ENCODE measurements at places on chromosomes 7 and 10.

GRCh38 chr7:134678115-134678514 lies 31.5 kb downstream of the BPGM start:
- H3K4me1 ChIP-seq: no peaks in the 10 kb centered on the region
- peaks cover 23% of the 10 kb centered on the region for H3K36me3 ChIP-seq
- H3K27ac ChIP-seq: no peak overlapping the region

- H3K36me3 ChIP-seq: no peaks in the 10 kb centered on the region
- H3K4me1 ChIP-seq: peaks cover 7% of the 10 kb centered on the region
- H3K4me3 ChIP-seq: no peak overlapping the region
- H3K27ac ChIP-seq: no peak overlapping the region
- no peak for DNase-seq
Observed at GRCh38 chr7:43458330-43459018, 124.4 kb upstream of the STK17A start.

DNA sequence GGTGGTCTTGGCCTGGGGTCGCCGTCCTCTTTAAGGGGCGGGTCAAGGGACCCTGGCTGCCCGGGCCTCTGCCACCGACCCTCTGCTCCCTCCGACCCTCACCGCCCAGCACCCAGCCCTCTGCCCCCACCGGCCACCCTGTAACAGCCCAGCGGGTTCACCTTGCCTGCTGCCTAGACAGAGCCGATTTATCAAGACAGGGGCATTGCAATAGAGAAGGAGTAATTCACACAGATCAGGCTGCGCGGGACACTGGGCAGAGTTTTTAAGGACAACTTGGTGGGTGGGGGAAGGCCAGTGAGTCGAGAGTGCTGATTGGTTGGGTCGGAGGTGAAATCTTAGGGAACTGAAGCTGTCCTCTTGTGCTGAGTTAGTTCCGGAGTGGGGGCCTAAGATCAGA lies 779 bp upstream of the ADCK2 start:
- no peaks in the 10 kb centered on the region for H3K27me3 ChIP-seq
- H3K36me3 ChIP-seq: no peaks in the 10 kb centered on the region
- DNase-seq: no peak

DNA sequence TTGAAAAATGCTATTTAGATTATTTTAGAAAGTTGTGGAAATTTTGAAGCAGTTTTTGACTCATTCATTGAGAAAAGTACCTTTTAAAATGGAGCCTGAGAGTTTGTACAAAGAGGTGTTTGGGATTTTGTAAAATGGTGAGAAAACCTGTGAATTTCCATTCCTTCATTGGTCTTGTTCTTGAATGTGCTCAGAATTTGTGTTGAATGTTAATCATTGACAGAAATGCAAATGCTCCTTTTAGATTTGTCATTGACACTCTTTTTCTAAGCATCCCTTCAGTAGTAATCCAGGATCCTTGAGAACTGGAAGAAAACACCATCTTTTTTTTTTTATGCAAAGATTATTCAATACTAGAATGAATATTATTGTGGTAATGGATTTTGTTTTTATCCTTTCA lies 74.8 kb downstream of the LCOR start:
- no peaks in the 10 kb centered on the region for H3K36me3 ChIP-seq
- H3K4me3 ChIP-seq: no peak overlapping the region
- H3K4me1 ChIP-seq: peaks cover 57% of the 10 kb centered on the region
- H3K27me3 ChIP-seq: no peaks in the 10 kb centered on the region
- no peak for DNase-seq

GRCh38 chr10:15898046-15898445 lies 37.7 kb upstream of the MINDY3 start:
- H3K27me3 ChIP-seq: peaks cover 4% of the 10 kb centered on the region
- no peak overlapping the region for H3K4me3 ChIP-seq
- no peak for DNase-seq
- H3K4me1 ChIP-seq: no peaks in the 10 kb centered on the region

DNA sequence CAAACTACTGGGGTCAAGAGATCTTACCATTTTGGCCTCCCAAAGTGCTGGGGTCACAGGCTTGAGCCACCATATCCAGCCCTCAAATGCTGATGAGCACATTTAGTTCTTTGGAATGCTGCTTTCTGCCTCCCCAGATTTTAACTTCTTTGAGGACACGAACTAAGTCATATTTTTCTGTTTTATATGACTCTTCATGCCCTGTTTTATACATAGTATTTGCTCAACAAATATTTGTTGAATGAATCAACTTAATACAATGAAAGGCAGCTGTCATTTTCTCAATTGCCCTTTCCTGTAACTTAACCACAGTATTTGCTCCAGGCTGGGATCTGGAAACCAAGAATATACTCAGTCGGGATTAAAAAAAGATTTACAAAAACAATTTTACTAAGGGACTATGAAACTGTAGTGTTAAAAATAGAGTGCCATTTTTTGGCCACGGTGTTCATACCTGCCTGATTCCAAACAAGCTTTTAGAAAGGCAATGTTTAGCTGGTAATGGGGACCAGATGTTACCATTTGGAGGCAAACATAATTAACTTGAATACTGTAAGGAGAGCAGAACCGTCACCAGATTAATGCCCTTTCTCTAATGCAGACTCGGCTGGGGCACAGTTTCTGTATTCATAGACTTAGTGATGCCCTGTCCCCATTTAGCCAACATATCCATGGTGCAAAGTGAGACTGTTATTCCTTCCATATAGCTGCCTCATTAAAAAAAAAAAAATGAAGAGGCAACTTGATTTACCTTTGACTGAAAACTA lies 117.6 kb downstream of the NRP1 start:
- no peaks in the 10 kb centered on the region for H3K27me3 ChIP-seq
- peaks cover 56% of the 10 kb centered on the region for H3K4me1 ChIP-seq
- DNase-seq: no peak
- peak overlapping the region; percentile 57 for H3K27ac ChIP-seq

DNA sequence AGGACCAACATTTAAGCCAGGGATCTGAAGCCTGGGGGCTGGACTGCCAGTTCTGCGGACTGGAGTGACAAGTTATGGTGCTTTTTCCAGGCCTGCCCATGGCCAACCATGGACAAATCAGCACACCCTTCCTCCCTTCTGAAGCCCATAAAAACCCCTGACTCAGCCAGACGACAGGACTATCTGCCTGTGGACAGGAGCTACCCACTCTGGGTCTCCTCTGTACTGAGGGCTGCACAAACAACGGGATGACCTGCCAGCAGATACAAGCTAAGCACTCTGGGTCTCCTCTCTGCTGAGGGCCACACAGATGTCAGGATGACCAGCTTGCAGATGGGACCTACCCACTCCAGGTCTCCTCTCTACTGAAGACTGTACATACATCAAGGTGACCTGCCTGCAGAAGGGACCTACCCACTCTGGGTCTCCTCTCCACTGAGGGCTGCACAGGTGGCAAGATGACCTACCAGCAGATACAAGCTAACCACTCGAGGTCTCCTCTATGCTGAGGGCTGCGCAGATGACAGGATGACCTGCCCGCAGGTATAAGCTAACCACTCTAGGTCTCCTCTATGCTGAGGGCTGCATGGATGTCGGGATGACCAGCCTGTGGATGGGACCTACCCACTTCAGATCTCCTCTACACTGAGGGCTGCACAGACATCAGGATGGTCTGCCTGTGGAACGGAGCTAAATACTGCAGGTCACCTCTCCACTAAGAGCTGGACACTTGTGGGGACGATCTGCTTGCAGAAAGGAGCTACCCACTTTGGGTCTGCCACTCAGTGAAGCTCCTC lies 110.1 kb upstream of the GPR22 start:
- no peak overlapping the region for H3K27ac ChIP-seq
- no peaks in the 10 kb centered on the region for H3K27me3 ChIP-seq
- H3K4me1 ChIP-seq: no peaks in the 10 kb centered on the region
- no peaks in the 10 kb centered on the region for H3K36me3 ChIP-seq

DNA sequence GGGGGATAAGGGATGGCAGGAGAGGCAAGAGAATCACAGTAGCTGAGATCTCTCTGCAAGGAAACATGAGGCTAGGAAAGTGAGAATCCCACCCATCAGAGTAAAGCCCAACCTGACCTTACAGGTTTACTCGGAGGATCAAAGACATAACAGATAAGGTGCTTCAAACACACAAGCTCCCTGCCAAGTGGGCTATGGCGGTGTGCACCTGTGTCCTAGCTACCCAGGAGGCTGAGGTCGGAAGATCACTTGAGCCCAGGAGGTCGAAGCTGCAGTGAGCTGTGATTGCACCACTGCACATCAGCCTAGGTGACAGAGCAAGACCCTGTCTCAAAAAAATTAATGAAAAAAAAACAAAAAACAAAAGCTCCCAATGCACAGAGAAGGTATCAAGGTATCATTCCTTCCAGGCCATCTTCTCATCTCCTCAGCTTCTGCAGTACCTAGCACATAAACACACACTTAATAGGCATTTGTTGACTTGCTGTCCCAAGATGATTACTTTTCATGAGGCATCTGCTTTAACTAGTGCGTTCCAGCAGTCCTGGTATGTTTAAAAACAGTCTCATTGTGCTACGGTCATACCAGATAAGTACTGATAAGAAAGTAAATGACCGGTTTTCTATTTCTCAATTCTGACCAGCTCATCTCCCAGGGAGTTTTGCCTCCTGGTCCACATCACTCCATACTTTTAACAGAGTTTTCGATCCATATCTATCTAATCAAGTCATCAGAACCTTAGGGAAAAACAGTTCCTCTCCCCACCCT lies 13.3 kb downstream of the GNA12 start:
- H3K27ac ChIP-seq: no peak overlapping the region
- no peaks in the 10 kb centered on the region for H3K27me3 ChIP-seq
- no peak for DNase-seq
- peaks cover 16% of the 10 kb centered on the region for H3K36me3 ChIP-seq
- peaks cover 3% of the 10 kb centered on the region for H3K4me1 ChIP-seq

DNA sequence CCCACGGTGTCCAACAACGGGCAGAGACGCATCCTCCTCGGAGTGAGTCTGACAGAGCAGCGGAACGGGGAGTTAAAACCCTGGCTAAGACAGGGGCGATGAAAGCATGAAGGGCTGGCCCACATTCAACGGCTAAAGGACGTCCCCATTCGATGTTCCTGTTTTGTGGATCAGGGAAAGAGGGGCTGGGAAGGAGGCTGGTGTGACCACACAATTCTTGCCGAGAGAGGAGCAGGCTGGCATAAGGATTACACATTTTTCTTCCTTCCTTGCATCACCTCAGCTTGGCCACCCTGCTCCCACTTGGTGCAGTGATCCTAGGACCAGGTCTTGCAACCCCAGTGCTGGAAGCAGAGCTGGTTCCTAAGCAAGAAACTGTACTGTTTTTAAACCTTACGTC lies 67.7 kb downstream of the GNA12 start:
- H3K27me3 ChIP-seq: no peaks in the 10 kb centered on the region
- H3K36me3 ChIP-seq: peaks cover 11% of the 10 kb centered on the region
- DNase-seq: no peak
- no peaks in the 10 kb centered on the region for H3K4me1 ChIP-seq
- H3K27ac ChIP-seq: no peak overlapping the region

DNA sequence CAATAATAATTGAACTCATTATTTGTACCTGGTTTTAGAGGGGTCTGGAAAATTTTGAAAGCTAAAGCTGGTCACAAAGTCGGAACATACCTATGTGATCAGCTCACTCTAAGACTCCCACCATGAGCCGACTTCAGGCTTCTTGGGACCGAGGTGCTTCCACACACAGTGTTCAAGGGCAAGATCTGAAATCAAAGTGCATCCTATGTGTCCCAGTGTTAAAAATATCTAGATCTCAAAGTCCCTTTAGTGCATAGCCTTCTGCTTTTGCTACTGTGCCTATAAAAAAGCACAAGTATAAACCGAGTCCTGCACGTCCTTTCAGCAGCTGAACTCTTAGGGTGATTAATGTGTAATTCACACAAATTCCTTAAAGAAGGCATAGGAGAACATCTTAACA lies 43.5 kb upstream of the FXYD4 start:
- peaks cover under 1% of the 10 kb centered on the region for H3K4me1 ChIP-seq
- H3K27ac ChIP-seq: no peak overlapping the region
- no peaks in the 10 kb centered on the region for H3K36me3 ChIP-seq
- no peak overlapping the region for H3K4me3 ChIP-seq
- H3K27me3 ChIP-seq: no peaks in the 10 kb centered on the region

GRCh38 chr7:157928808-157929425 lies 592.1 kb downstream of the DNAJB6 start:
- no peak overlapping the region for H3K4me3 ChIP-seq
- no peaks in the 10 kb centered on the region for H3K4me1 ChIP-seq
- no peak for DNase-seq
- no peak overlapping the region for H3K27ac ChIP-seq
- no peaks in the 10 kb centered on the region for H3K36me3 ChIP-seq

GRCh38 chr10:43120116-43120928 lies 17.9 kb upstream of the CSGALNACT2 start:
- no peaks in the 10 kb centered on the region for H3K36me3 ChIP-seq
- DNase-seq: no peak
- no peaks in the 10 kb centered on the region for H3K27me3 ChIP-seq
- peaks cover 23% of the 10 kb centered on the region for H3K4me1 ChIP-seq
- H3K4me3 ChIP-seq: no peak overlapping the region

- no peaks in the 10 kb centered on the region for H3K4me1 ChIP-seq
- DNase-seq: no peak
- H3K4me3 ChIP-seq: no peak overlapping the region
Observed at GRCh38 chr10:56449770-56450169, 88.7 kb upstream of the ZWINT start.

DNA sequence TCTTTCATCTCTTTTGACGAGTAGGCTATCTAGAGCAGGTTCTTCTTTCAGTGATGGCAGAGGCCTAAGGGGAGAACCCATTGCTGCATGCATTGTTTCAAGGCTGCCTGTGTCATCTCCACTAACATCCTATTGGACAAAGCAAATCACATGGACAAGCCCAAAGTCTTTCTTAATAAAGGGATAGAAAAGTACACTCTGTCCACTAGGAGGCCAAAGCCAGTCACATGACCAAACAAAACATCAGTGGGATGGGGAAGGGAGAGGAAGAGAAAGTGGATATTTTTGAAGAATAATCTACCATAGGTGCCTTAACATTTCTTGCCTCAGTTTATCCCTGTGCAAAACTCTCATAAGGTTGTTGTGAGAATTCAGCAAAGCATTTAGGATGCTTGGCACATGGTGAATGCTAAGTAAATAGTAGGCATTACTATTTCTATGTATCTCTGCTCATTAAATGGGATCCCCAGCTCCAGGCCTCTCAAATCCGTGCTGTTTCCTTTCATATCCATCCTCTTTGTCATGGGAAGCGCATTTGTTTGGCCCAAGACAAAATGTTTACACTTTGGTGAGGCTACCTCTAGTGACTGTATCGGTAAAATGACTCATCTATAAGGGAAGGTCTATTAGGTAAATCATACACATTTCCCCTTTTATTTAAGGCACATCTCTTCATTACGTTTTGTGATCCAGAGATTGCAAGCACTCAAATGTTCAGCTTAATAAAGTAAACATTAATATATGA lies 16.7 kb upstream of the CADPS2 start:
- no peak overlapping the region for H3K27ac ChIP-seq
- H3K4me1 ChIP-seq: no peaks in the 10 kb centered on the region
- DNase-seq: no peak
- H3K36me3 ChIP-seq: no peaks in the 10 kb centered on the region
- no peak overlapping the region for H3K4me3 ChIP-seq
- H3K27me3 ChIP-seq: no peaks in the 10 kb centered on the region

DNA sequence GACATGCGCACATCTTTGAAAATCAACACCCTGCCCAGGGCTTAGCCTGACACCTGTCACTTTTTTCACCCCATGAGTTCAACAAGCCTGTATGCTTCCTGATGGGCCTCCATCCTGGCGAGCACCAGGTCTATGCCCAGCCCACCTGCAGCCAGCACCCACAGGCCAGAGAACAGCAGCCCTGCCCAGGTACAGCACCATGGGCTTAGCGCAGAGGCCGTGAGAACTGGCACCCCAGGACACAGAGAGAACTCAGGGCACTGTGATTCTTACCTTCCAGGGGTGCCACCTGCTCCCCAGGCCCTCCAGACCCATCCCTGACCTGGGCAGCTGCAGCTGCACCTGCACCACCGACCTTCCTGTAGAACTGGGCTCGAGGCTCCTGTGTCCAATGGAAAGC lies 536.6 kb downstream of the TCERG1L start:
- H3K4me3 ChIP-seq: no peak overlapping the region
- peaks cover 39% of the 10 kb centered on the region for H3K27me3 ChIP-seq
- no peak overlapping the region for H3K27ac ChIP-seq
- H3K36me3 ChIP-seq: no peaks in the 10 kb centered on the region

Data from heart right ventricle (tissue), 16 donors.